ENCODE measurements at places on chromosomes 5 and 9. TPM values are rescaled to one million over a fixed set of nuclear protein-coding genes. Genes with fewer than 3 reads are reported as not detected.

Gene ANGPTL2
- 9.0 TPM for total RNA-seq

Gene SPAAR
- not detected for total RNA-seq

Gene PCDHGB5
- 13.2 TPM for total RNA-seq

Gene SPATA31A3
- not detected for total RNA-seq

Gene IFNA2
- not detected for total RNA-seq

Data from GM23248 (cell line).